Posterior cingulate gyrus (tissue), 11 donors: ENCODE measurements at places on chromosomes 11 and 22.

GRCh38 chr11:34468209-34468841 lies 29.6 kb downstream of the CAT start:
- no peak for DNase-seq

GRCh38 chr11:82776377-82776776 lies 42.7 kb upstream of the FAM181B start:
- no peak for DNase-seq

- DNase-seq, result no peak
Measured at GRCh38 chr11:81112718-81113117, 1620.9 kb downstream of the FAM181B start.

DNA sequence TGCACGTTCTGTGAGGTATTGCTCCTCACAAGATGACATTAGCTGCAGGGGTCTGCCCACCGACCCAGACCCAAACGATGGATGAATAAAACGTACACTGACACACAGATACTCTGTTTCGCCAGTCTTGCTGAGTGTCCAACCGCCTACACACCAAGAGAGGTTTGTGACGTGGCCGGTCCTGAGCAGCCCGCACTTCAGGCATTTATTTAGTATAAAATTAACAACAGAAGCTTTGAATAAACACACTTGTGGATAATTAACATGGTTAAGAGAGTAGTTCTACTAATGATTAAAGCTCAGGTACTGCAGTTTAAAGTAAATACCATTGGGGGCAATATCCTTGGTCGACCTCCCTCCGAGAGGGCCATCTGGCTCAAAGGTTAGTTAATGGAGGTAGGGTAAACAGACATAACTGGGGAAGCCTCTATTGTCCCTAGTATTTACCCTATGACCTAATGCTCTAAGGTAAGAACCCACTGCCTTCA lies 75.7 kb downstream of the CCDC83 start:
- DNase-seq, result no peak

- no peak for DNase-seq
Measured at GRCh38 chr11:125379981-125380380, 116.1 kb downstream of the FEZ1 start.

DNA sequence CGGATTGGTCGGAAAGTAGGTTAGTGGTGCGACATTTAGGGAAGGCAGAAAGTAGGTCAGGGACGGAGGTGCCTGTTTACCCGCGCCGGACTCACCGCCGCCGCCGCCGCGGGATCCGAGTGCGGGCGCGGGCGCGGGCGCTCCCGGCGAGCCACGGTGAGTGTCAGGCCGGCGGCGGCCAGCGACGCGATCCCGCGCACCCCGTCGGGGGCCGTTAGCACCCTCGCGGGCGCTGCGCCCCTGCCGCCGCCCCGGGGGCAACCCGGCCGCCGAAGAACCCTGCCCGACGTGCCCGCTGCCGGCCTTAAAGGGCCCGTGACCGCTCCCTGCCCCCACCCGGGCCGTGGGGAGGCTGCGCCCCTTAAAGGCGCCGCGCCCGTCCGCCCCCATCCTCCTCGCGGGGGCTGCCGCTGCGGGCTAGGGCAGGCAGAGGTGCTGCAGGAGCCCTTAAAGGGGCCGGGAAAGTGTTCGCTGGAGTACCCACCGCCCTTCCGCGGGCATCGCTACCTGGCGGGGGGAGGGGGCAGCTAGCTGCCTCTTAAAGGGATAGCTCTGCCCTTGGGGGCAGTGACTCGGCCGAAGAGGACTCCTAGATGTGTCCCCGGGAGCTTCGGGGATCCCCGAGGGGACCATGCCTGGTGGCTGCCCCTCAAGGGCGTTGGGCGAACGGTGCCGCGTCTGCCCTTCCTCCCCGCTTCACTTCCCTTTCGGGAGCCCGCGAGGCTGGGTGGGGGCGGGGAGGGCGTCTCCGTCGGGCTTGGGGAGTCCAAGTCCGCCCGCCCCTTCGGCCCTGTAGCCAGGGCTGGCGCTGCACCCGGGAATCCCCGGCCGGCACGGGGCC lies at the start of gene BMAL1:
Gene BMAL1, plus strand, starts transcription at position 23 of the 841 bp plus-strand sequence. CDS start 76,519 bp downstream, outside the sequence.
- no peak for DNase-seq

DNA sequence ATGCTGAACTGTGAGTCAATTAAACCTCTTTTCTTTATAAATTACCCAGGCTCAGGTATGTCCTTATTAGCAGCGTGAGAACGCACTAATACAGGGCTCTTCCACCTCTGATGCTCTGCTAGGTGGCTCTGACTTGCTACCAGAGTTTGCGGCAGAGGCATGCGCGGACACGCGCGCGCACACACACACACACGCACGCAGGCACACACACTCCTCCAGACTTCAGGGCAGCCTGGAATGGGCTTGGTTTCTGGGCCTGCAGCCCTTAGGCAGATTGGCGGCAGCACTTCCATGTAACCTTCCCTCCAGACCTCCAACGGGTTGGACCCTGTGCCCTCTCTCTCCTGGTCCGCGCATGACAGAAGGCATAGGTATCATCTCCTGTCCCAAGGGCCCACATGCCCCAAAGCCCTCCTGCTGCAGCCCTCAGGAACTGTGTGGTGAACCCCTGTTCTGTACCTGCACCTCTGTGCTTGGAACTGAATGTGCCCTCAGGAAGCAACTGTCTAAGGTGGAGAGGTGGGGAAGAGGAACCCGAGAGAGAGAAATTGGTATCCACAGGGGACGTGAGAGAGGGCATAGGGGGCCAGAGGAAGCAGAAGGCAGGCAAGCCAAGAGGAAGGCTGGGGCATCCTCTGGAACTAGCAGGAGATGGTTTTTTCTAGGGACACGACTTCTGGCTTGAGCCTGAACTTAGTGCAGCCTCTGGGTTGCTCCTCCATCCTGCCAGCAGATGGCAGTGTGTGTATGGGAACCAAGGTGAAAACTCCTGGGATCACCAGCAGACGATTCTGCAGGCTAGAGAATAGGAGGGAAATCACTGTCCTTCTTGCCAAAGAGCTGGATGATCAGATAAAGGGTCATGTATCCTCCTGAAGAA lies 23.4 kb upstream of the RIC3 start:
- peak; percentile 80 for DNase-seq

DNA sequence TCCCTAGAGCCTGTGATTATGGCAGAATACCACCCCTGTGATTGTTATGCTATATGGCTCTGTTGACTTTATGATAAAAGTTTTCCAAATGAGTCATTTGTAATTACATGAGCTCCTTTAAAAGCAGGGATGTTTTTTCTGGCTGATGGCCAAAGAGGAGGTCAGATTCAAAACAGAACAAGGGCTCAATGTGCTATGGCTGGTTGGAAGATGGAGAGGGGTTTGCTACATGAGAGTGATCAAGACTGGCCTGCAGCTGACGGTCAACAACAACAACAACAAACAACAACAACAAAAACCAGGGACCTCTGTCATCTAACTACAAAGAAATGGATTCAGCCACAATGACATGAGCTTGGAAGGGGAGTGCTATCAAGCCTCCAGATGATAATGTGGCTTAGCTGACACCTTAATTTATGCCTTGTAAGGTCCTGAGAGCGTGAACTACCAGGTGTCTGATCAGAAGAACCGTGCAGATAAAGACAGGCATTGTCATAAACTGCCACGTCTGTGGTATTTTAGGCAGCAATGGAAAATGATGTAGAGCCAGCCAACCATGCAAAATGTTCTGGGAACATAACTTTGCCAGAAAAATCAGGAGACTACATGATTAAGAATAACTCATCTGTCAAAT lies 47.2 kb downstream of the PIWIL3 start:
- no peak for DNase-seq

DNA sequence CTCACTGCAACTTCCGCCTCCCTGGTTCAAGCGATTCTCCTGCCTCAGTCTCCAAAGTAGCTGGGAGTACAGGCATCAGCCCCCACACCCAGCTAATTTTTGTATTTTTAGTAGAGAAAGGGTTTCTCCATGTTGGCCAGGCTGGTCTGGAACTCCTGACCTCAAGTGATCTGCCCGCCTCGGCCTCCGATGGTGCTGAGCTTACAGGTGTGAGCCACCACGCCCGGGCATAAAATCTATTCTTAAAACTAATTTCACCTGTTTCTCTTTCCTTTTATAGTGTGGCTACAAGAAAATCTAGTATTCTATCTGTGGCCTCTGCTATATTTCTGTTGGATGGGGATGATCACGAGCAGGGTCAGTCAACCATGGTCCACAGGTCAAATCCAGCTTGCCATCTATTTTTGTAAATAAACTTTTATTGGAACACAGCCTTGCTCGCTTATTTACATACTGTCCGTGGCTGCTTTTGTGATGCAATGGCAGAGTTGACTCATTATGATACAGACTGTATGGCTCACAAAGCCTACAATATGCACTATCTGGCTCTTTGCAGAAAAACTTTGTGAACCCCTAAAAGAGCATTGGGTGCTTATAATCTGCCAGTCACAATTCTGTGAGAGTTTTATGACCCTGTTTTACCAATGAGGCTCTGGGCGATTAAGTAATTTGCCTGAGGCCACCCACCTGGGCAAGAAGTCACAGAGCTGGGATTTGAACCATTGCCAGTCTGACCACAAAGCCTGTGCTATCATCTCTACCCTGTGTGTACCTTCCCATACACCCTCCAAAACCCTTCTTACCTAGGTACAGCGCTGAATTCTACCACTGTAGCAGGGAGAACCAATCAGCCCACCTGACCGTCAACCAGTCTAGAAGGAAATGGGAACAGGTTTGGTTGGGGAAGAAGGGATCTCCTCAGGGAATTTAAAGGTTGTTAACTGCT lies 28.3 kb downstream of the SLC1A2 start:
- no peak for DNase-seq

DNA sequence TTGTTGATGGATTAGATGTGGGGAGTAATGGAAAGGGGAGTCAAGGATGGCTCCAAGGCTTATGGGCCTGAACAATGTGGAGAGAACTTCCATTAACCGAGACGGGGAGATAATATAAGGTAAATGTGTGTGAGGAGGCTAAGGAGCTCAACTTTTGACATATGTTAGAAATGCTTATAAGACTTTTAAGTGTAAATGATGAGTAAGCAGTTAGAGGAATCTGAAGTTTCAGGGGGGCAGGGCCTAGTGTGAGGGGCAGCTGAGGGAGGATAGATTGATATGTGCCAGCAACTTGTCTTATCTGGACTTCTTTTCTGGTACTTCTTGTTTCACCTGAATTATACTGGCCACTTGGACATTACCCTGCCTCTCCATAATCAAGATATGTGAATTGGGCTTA lies 29.9 kb downstream of the ANKRD42 start:
- DNase-seq, result no peak

DNA sequence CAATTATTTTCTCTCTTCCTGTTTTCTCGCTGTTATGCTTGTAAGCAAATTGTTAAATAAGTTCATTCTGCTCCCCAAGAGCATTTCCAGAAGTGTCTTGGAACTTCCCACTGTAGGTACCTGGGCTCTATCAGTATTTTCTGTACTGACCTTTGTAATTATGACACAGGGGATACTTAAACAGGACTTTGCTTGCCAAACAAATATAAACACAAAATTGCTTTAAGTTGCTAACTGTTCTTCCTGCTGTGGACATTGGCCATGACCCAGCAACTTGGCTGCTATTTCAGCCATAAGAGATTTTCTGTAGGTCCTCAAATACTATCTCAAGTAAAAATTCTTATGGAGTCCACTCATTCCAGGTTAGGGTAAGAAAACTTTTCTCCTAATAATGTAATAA lies 30.1 kb downstream of the SYT9 start:
- DNase-seq, result no peak
